Activated CD4-positive, alpha-beta T cell treated with anti-CD3 and anti-CD28 coated beads, Interleukin-2, amount 50 U/mL, for 16 hours (primary cell): ENCODE measurements at places on chromosomes 3 and 15.

DNA sequence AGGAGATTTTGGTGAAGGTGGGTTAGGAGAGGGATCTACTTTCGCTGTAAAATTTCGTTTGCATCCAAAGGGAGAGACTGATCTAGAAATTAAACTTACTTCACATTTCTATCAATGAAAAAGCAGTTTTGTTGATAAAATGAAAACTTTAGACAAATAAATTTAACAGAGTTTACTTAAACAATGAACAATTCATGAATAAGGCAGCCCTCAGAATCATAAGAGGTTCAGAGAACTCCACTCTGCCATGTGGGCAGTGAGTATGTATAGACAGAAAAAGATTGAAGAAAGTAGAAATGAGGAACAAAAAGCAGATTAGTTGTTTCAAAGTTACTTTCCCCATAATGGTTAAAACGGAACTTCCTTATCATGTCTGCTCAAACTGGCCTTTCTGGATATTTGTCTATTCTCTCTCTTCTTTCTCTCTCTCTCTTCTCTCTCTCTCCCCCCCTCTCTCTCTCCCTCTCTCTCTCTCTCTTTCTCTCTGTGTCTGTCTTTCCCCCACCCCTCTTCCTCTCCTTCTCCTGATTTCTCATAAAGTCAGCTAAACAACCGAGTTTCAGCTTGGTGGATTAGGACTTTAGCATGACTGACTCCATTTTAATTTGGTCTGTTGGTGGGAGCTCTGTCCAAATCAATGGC, 248.9 kb downstream of the TJP1 start:
- DNase-seq: no peak

- no peak for DNase-seq
Observed at GRCh38 chr3:73327052-73327451, 265.6 kb downstream of the EBLN2 start.

DNA sequence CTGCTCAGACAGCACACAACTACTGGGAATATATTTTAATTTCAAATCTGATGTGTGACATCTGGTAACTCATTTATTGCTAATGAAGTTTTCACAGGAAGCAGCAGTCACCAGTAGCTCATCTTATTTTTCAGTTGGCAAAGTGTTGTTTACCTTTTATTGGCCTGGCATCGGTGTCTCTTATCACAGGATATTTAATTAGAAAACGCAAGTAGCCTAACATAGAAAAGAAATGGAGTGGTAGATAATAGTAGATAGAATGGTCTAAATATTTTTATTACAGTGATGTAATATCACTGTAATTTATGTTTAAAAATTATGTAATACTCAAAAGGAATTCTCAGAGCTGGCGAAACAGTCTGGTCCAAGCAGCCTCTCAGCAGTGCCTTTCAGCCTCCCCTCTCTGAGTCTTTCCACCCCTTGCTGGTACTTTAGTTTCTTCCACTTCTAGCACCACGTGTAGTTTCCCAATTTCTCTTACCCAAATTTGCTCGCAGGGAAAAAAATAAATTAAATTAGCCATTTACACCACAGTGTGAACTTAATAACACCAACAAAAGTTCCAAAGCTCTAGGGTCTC, 31.9 kb downstream of the AGTR1 start:
- no peak for DNase-seq

- no peak for DNase-seq
Observed at GRCh38 chr3:36813305-36813704, 49.0 kb upstream of the DCLK3 start.

GRCh38 chr3:149085828-149086231, 503 bp downstream of the HLTF start:
- peak; percentile 23 for DNase-seq

- peak; percentile 14 for DNase-seq
Observed at GRCh38 chr3:67381667-67382272, 272.6 kb downstream of the SUCLG2 start.

- DNase-seq: no peak
Observed at GRCh38 chr3:48430708-48431101, 819 bp upstream of the PLXNB1 start.

DNA sequence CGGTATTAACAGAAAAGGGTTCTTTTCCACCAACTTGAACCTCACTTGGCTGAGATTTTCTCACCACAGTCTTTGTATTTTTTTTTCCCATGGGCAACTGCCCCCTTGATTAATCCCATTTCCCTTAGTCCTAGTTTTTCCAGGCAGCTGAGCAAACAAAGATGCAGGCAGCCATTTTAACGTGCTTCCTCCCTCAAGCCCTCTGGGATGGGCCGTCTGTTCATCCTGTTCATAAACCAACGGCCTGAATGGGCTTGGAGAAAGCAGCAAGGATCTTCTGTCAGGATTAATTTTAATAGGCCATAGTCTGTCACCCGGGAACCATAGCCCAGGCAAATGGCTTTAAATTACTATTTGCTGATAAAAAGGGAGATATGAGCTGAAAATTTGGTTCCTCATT, 10.4 kb upstream of the POLR2M start:
- no peak for DNase-seq

- DNase-seq: peak; percentile 10
Observed at GRCh38 chr3:178777718-178778411, 241.6 kb downstream of the KCNMB2 start.

GRCh38 chr3:180492047-180492446, 109.9 kb upstream of the TTC14 start:
- DNase-seq: no peak

DNA sequence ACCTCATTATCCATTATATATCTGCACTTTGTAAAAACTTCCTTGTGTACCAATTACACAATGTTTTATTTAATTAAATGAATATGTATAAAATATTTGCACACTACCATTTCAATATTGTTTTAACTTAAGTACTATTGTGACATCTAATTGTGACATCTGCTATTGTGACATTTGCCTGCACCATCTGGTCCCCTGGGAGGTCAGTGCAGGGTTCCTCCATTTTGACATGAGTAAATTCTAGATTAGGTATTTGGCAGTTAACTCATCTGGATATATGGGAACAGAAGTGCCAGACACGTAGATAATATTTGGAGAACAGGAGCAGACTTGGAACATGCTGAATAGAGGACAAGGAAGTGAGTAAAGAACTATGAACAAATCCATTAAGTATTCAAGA, 332.1 kb downstream of the VGLL3 start:
- DNase-seq: no peak

GRCh38 chr3:20340324-20340928, 154.4 kb upstream of the SGO1 start:
- peak; percentile 80 for DNase-seq

DNA sequence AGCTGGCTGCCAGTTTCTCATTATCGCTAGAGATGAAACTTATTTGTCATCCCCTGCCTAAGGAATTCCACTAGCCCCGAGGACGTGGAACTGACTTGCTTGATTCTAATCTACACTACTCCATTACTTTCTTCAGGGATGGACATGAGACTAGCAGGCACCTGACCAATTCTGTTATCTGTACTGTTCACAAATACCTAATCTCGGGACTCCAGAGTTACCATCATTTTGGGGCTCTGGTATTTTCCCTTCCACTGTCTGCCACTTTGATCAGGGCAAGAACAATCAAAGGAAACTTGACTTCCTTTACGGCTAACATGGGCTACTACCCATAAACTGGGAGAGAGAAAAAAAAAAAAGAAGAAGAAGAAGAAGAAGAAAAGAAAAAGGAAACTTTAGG, 27.8 kb downstream of the BMF start:
- DNase-seq: no peak

DNA sequence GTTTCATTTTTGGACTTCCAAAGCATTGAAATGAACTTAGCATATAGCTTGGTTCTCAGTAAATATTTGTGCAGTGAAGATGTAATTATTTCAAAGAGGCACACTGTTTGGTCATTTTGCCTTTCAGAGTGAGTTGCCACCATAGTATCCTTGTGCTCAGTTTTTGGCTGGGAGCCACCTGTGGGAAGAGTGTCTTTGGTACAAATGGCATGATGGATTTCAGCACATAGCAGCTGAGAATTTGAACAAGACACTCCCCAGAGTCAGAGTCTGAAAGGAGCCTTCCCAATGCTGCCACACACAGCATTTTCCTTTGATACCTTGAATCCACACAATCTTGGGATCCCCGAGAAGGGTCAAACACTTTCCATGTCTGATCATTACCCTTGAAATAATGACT, 897.2 kb upstream of the ARPP21 start:
- no peak for DNase-seq

DNA sequence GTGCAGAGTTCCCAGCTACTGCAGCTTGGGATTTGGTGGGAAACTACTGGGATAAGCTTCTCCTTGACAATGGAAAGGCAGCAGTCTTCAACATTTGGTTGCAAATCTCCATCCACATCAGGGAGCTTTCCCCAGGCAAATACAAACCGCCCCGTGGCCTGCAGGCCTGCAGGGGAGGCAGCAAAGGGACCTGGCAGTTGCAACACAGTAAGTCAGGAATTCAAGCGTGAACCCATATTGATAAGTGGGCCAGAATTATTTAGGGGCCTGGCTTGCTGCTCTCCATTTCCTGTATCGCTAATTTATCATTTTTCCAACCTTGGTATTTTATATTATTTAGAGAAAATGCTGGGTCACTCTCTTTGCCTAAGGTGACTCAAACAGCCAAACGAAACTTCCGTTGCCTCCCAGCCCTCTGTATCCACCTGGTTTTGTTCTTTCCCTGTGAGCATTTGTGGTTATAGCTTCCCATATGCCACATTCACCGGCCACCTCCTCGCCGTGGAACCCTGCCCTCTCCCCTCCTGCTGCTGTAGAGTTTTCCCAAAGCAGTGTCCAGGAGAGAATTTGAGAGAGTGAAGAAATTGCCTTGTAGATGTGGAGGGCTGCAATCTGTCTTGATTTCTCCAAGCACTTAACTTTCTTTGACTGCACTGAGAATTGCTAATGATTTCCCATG, 34.8 kb downstream of the B3GALNT1 start:
- DNase-seq: no peak

GRCh38 chr15:38374556-38374955, 79.4 kb upstream of the FAM98B start:
- no peak for DNase-seq

DNA sequence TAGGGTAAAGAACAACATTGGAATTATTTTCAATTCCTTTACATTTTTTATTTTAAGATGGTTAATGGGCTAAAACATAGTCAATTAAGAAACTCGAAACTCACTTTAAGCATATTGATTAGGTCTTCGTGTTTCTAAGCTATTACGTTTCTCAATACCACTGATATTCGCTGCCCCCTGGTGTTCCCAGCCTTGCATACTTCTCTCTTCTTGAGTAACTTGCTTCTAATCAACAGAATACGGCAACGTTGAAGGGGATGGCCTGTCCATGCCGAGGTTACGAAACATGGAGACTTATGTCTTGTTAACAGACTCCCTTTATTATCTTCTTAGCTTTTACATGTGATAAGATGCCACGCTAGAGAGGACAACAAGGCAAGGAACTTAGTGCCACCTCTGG, 43.6 kb downstream of the ROBO1 start:
- no peak for DNase-seq

GRCh38 chr3:120470870-120471269, 20.1 kb upstream of the FSTL1 start:
- no peak for DNase-seq

GRCh38 chr3:175397372-175397771, 538.2 kb downstream of the NAALADL2 start:
- DNase-seq: no peak

DNA sequence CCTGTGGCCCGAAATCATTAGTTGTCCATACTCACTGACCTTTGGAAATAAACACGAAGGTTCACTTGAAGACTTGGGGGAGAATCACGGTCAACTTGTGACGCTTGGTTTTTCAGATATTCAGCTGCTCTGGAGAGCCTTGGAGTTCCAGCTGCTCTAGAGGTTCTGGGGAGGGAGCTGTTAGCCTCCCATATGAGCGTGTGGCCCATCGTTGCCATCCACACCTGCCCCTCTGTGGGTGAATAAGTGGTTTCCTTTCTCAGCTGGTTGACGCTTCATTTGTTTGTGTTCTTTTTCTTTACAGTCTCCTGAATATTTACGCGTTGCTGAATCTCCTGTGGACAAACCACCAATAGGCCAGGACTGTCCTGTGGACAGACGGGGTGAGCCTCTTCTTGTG, 35.6 kb downstream of the APBA2 start:
- DNase-seq: no peak

GRCh38 chr3:22175947-22176346, 424.9 kb upstream of the ZNF385D start:
- no peak for DNase-seq

GRCh38 chr3:99866261-99866761, 48.6 kb downstream of the CMSS1 start:
- DNase-seq: peak; percentile 54

GRCh38 chr15:25725758-25726157, 137.4 kb downstream of the ATP10A start:
- DNase-seq: no peak

DNA sequence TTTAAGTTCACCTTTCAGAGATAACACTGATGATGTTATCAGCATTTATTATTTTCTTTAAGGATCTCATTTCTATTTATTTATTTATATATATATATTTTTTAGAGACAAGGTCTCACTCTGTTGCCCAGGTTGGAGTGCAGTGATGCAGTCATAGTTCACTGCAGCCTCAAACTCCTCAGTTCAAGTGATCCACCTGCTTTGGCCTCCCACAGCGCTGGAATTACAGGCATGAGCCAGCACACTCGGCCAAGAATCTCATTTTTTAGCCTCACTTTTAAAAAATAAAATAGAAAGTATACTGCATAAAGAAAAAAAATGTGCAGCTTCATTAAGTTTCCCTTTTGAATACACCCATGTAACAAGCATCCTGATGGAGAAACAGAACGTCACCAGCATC, 35.6 kb downstream of the PLA2G4D start:
- DNase-seq: no peak

- DNase-seq: no peak
Observed at GRCh38 chr15:74565381-74566085, 24.5 kb downstream of the ARID3B start.

GRCh38 chr3:126322181-126322967, 34.8 kb downstream of the KLF15 start:
- no peak for DNase-seq

DNA sequence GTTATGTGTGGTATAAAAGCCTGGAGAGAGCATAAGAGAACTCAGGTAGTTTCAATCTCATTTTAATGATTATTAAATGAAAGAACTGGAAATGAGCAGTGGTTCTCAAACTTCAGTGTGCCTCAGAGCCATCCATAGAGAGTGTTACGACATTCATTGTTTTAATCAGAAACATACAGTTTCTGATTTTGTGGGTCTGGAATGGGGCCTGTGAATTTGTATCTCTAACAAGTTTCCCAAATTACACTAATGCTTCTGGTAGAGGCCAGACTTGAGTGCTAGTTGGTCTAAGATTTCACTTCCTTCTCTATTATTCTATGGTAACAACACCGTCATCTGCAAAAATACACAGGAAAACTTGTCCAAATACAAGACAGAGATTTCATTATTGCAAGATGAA, 292.0 kb upstream of the NECTIN3 start:
- no peak for DNase-seq

GRCh38 chr3:27322634-27323033, 46.5 kb downstream of the NEK10 start:
- DNase-seq: no peak

GRCh38 chr3:43071313-43071893, 34.5 kb downstream of the POMGNT2 start:
- peak; percentile 23 for DNase-seq
